Dermis blood vessel endothelial cell (primary cell): ENCODE measurements at places on chromosomes 16 and 17. TPM values are rescaled to one million over a fixed set of nuclear protein-coding genes. Genes with fewer than 3 reads are reported as not detected.

The TTYH2 gene
- total RNA-seq, result 0.70 and 2.2 TPM in 2 replicates

The DBF4B gene
- total RNA-seq, result 2.6 and 7.7 TPM in 2 replicates

The MYH8 gene
- not detected in 2 replicates for total RNA-seq

The MARCHF10 gene
- total RNA-seq, result not detected in 2 replicates

The DLX3 gene
- not detected in 2 replicates for total RNA-seq

The CCL8 gene
- 0.05 and 0.17 TPM in 2 replicates for total RNA-seq

The JPH3 gene
- total RNA-seq, result 0.34 and 0.51 TPM in 2 replicates

The RNF112 gene
- 0.51 and 0.70 TPM in 2 replicates for total RNA-seq

The ZNF385C gene
- total RNA-seq, result not detected in 2 replicates

The MEIOB gene
- total RNA-seq, result not detected in 2 replicates

The PAFAH1B1 gene
- 88.3 and 129 TPM in 2 replicates for total RNA-seq

The E4F1 gene
- total RNA-seq, result 34.4 and 37.1 TPM in 2 replicates

The HS3ST3A1 gene
- total RNA-seq, result 0.05 and 0.17 TPM in 2 replicates

The ST6GALNAC1 gene
- total RNA-seq, result not detected in 2 replicates

The CBLN1 gene
- total RNA-seq, result not detected in 2 replicates

The GAS2L2 gene
- 0.05 and 0.17 TPM in 2 replicates for total RNA-seq

The SMIM36 gene
- not detected in 2 replicates for total RNA-seq

The ALOX15B gene
- not detected in 2 replicates for total RNA-seq

The CCT6B gene
- total RNA-seq, result 0.28 and 1.4 TPM in 2 replicates

The KRT20 gene
- not detected in 2 replicates for total RNA-seq

The SNX11 gene
- total RNA-seq, result 14.0 and 15.9 TPM in 2 replicates

The SCGB1C2 gene
- total RNA-seq, result not detected in 2 replicates

The SLC9A5 gene
- total RNA-seq, result 0.56 and 1.2 TPM in 2 replicates

The PABPN1L gene
- not detected in 2 replicates for total RNA-seq

The ABCC6 gene
- under 0.01 and 0.47 TPM in 2 replicates for total RNA-seq

The PLXDC1 gene
- not detected in 2 replicates for total RNA-seq

The OR2C1 gene
- not detected in 2 replicates for total RNA-seq

The TBC1D3K gene
- not detected in 2 replicates for total RNA-seq

The TLCD1 gene
- total RNA-seq, result 0.85 and 0.93 TPM in 2 replicates

The TM4SF5 gene
- total RNA-seq, result not detected in 2 replicates

The CSH1 gene
- not detected in 2 replicates for total RNA-seq

The C16orf54 gene
- not detected in 2 replicates for total RNA-seq

The CCDC92B gene
- total RNA-seq, result 0.05 TPM in 1 of 2 replicates, not detected in the other

The ERN2 gene
- not detected in 2 replicates for total RNA-seq

The TMC5 gene
- 0.05 TPM in 1 of 2 replicates, not detected in the other for total RNA-seq

The P2RX1 gene
- not detected in 2 replicates for total RNA-seq

The RHBDL3 gene
- 0.05 TPM in 1 of 2 replicates, not detected in the other for total RNA-seq

The KRTAP9-8 gene
- not detected in 2 replicates for total RNA-seq

The KIF18B gene
- total RNA-seq, result 1.4 and 7.3 TPM in 2 replicates

The CCL4 gene
- not detected in 2 replicates for total RNA-seq

The PYY gene
- total RNA-seq, result not detected in 2 replicates

The TBC1D3H gene
- not detected in 2 replicates for total RNA-seq

The MTSS2 gene
- 19.9 and 20.6 TPM in 2 replicates for total RNA-seq

The GGA2 gene
- 32.1 and 41.4 TPM in 2 replicates for total RNA-seq

The ZNF276 gene
- total RNA-seq, result 27.4 and 44.2 TPM in 2 replicates

The WNT9B gene
- not detected in 2 replicates for total RNA-seq

The CES5A gene
- total RNA-seq, result not detected in 2 replicates

The GLTPD2 gene
- total RNA-seq, result not detected in 2 replicates

The TVP23A gene
- not detected in 2 replicates for total RNA-seq

The MYLK3 gene
- total RNA-seq, result 0.34 and 0.37 TPM in 2 replicates

The WSCD1 gene
- 43.6 and 49.4 TPM in 2 replicates for total RNA-seq

The RNPS1 gene
- total RNA-seq, result 61.8 and 85.0 TPM in 2 replicates

The TBC1D3E gene
- total RNA-seq, result not detected in 2 replicates

The CPHXL2 gene
- total RNA-seq, result not detected in 2 replicates

The GPR142 gene
- total RNA-seq, result 0.09 and 0.68 TPM in 2 replicates

The VPS4A gene
- total RNA-seq, result 35.4 and 38.3 TPM in 2 replicates

The TERB1 gene
- total RNA-seq, result 0.17 TPM in 1 of 2 replicates, not detected in the other
